ENCODE measurements at places on chromosomes 4 and X.

DNA sequence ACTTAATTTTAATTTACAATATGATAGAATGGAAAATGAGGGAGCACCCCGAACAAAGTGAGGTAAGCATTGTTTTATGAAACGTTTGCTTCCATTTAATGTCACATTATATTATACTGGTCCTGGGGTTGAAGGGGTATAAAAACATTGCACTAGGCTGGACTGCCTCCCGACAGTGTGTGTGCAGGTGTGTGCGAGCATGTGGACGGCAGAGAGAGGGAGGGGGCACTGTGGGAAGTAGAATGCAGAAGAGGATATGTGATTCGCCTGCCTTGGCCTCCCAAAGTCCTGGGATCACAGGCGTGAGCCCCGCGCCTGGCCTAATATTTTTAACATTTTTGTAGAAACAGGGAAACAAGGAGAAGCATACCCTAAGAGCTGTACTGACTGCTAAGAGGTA, 36.0 kb downstream of the IRF2 start:
- DNase-seq, result no peak

GRCh38 chrX:72003811-72004750, 93.4 kb downstream of the NHSL2 start:
- DNase-seq, result no peak

- no peak for DNase-seq
Observed at GRCh38 chrX:32448320-32448719, 763.0 kb downstream of the DMD start.

DNA sequence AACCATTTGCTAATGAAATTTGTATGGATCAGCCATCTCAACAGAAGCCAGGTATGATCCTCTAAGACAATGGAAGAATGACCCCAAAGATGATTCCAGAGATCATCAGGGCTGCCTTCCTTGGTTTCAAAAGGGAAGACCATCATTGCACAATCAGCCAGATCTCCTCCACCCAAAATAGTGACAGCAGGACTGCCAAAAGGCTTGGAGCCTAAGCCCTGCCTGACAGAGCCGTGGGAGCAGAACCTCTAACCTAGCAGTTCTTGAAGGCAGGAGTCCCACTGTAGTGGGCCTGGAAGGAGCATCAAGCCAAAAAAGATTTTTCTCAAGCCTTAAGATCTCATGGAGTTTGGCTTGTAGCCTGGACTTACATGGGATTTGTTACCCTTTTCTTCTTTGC, 226.0 kb downstream of the RASL11B start:
- DNase-seq, result no peak

DNA sequence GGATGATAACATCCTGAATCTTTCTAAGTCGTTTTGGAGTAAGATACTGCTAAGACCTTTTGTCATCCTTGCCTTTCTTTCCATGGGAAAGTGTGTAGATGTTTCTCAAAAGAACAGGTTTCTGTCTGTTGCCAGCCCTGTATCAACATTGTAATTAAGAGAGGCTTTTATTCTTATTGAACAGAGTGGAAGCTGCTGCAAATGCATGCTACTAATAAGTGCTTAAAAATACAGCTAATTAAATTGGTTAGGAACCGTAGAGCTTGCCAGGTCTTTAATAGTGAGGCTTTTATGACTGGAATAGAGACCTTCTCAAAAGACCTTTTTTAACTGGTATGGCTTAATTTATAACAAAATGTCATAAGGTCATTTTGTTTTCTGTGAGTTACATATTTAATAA, 34.4 kb downstream of the INTU start:
- no peak for DNase-seq

Measured in activated CD4-positive, CD25-positive, alpha-beta regulatory T cell (primary cell).